HEK293T (cell line): ENCODE measurements at places on chromosomes 6 and 20.

GRCh38 chr6:156804402-156804801 lies 27.2 kb downstream of the ARID1B start:
- DNase-seq: no peak

DNA sequence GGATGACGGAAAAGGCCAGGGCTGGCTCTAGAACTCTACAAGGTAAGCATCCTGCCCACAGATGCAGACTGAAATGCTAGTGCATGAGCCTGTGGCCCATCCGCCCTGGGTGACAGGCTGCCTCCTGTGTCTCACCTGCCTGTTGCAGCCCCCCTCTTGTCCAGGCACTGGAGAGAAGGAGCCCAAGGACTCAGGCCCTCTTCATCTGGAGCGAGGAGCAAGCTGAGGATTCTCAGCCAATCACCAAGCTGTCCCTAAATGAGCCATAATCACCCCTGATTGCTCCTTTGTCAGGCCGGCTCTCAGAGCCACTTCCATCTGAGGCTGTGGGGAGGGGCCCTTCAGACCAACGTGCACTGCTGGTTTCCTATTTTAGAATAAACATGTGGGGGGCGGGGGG lies 10.0 kb upstream of the SLC32A1 start:
- DNase-seq: no peak

- no peak for DNase-seq
Observed at GRCh38 chr6:143952947-143953701, 54.9 kb downstream of the PLAGL1 start.

DNA sequence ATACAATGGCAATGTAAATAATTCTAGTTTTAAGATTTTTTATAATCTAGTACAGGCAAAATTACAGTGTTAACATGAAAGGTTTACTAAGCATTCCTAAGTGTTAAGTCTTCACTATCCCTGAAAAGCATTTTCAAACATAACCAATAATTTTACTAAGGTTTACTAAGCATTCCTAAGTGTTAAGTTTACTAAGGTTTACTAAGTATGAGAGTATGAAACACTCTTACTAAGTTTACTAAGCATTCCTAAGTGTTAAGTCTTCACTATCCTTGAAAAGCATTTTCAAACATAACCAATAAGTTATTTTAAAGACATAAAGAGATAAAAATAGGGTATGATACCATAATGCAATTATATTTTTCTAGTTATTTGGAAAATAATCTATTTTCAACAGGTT lies 82.6 kb downstream of the PRSS35 start:
- no peak for DNase-seq

GRCh38 chr20:44080646-44081267 lies 106.2 kb downstream of the JPH2 start:
- peak; percentile 79 for DNase-seq

DNA sequence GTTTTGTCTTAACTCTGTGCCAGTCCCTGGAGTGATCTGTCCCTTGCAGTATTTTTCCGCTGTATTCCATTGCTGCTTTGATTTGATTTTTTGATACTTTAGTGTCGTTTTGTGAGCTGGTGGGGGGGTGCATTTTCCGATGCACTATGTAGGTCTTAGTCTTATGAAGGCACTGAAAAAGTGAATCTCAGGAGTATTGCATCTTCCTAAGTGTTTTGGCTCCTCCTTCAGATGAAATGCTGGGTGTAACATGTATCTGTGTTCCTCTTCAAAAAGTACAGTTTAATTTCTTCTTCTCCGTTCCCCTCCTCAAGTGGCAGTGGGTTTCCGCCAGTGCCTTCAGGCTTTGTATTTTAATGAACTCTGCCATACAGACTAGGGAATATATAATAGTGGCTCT lies 580.7 kb upstream of the GJE1 start:
- DNase-seq: no peak
